ENCODE measurements at places on chromosomes 6 and 20. TPM values are rescaled to one million over a fixed set of nuclear protein-coding genes. Genes with fewer than 3 reads are reported as not detected.

DNA sequence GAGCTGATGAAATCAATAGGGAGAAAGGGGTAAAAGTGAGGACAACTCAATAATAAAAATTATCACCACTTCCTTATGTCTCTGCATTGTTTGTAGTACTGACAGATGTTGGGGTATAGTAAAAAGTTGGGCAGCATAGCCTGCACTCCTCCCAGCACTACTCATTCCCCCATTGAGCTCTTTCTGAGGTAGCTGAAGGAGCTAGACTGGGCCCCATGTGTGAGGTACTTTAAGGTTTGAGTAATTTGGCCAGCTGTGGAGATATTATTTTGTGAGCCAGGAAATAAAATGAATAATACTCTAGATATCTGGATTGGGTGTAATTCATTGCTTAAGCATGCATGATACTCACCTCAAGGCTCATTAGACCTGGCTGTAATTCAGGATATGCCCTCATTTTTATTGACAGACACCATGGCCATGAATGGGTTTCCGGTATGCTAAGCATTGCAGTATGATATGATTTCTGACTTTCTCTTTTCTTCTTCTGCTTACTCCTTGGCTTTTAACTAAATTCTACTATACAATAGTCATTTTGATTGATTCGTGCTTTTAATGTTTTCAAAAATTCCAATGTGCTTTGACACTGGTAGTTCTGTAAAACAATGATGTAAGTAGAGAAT lies 283.9 kb upstream of the RIMS1 start:
- H3K36me3 ChIP-seq = no peaks in the 10 kb centered on the region
- H3K27ac ChIP-seq = no peak overlapping the region
- no peaks in the 10 kb centered on the region for H3K4me1 ChIP-seq
- no peak overlapping the region for H3K4me3 ChIP-seq

DNA sequence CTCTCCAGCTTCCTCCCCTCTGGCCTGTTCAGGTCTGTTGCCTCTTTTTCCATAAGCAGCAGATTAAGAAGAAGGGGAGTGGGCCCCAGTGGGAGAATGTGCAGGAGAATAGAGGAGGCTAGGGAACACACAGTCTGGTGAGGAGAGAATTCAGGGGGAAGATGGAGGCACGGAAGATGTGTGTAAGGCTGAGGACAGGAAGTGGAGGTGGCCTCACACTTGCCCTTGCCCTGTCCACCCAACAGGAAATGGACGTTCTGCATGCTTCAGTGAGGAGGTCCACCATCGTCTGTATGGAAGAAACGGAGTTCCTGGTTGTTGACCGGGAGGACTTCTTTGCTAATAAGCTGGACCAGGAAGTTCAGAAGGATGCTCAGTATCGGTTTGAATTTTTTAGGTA lies 16.0 kb downstream of the CNBD2 start:
- DNase-seq = no peak
- H3K27ac ChIP-seq = no peak overlapping the region
- no peaks in the 10 kb centered on the region for H3K27me3 ChIP-seq
- H3K4me1 ChIP-seq = no peaks in the 10 kb centered on the region

- no peak overlapping the region for H3K4me3 ChIP-seq
- H3K27ac ChIP-seq = no peak overlapping the region
- DNase-seq = no peak
- no peaks in the 10 kb centered on the region for H3K27me3 ChIP-seq
- H3K4me1 ChIP-seq = no peaks in the 10 kb centered on the region
These were observed 127.9 kb downstream of the HDGFL1 start for GRCh38 chr6:22697306-22697705.

The OR2H2 gene
- not detected for total RNA-seq

- peaks cover 7% of the 10 kb centered on the region for H3K4me1 ChIP-seq
- H3K36me3 ChIP-seq = no peaks in the 10 kb centered on the region
- no peaks in the 10 kb centered on the region for H3K27me3 ChIP-seq
- H3K4me3 ChIP-seq = no peak overlapping the region
These were observed 12.0 kb downstream of the ZFP64 start for GRCh38 chr20:52179331-52180179.

DNA sequence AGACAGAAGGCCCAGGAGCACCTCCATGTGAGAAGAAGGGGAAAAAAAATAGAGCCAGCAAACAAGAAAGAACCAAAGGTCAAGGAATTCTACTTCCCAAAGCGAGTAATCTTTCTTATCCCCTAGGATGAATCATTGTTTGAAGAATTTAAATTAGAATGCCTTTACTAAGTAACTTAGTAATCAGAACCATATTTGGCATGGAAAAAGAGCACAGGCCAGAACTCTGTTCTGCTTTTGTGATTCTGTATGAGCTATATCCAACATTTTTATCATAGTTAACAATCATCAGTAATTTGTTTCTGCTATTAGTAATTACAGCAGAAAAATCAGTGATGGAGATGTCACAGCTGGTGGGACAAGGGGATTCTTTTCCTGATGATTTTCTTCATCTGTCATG lies 228.8 kb upstream of the FAM83B start:
- no peak for DNase-seq
- H3K36me3 ChIP-seq = no peaks in the 10 kb centered on the region
- H3K4me3 ChIP-seq = no peak overlapping the region
- no peak overlapping the region for H3K27ac ChIP-seq
- no peaks in the 10 kb centered on the region for H3K4me1 ChIP-seq

The SLC17A3 gene
- total RNA-seq = not detected

DNA sequence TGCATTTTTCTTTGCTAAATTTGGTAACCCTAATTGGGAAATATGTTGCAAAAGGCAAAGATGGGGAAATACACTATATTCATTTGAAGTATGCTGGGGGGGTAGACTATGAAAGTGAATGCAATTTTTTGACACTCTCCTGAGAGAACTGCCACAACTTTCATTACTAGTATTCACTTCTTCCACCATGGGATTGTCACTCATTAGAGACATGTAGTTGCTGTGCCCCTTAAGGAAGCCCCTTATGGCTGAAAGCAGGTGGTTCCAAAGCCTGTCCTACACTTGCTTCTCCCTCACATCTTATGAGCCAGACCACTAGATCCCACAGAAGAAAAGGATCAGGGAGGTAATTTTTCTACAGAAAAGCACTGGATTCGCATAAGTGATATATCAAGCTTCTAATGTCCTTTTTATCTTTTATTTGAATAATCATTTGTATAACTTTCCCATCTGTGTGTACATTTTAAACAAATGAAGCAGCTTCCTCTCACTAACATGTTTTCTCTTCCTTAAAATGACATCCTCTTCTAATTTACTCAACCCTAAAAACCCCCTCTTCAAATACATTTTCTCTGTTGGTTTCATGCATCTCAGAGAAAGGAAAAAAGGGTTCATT lies 83.8 kb downstream of the GCLC start:
- H3K4me3 ChIP-seq = no peak overlapping the region
- H3K4me1 ChIP-seq = peaks cover 18% of the 10 kb centered on the region
- no peaks in the 10 kb centered on the region for H3K27me3 ChIP-seq
- no peaks in the 10 kb centered on the region for H3K36me3 ChIP-seq
- no peak overlapping the region for H3K27ac ChIP-seq

- H3K4me1 ChIP-seq = no peaks in the 10 kb centered on the region
- H3K27me3 ChIP-seq = no peaks in the 10 kb centered on the region
- H3K4me3 ChIP-seq = no peak overlapping the region
- no peak for DNase-seq
These were observed 441.3 kb downstream of the TFAP2B start for GRCh38 chr6:51260003-51260402.

DNA sequence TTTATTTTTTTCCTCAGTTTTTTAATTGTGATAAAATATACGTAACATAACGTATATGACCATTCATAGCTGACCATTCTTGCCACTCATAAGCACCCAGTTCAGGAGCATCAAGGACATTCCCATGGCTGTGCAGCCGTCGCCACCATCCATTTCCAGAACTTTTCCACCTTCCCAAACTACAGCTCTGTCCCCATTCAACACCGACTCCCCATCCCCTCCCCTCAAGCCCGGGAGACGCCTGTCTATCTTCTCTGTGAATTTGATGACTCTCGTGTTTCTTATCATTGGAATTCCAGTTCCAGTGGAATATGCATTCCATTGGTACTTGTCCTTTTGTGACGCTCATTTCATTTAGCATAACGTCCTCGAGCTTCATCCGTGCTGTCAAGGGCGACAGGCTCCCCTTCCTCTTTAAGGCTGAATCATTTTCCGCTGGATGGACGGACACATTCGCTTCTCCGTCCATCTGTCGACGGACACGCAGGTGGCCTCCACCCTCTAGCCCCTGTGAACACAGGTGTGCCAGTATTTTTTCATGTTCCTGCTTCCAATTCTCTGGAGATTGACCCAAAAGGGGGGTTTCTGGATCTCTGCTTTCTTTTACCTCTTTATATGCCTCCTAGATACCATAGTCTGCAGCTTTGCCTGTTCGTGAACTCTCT lies 88.1 kb downstream of the YTHDF1 start:
- no peak for DNase-seq
- no peaks in the 10 kb centered on the region for H3K36me3 ChIP-seq
- no peak overlapping the region for H3K4me3 ChIP-seq
- no peak overlapping the region for H3K27ac ChIP-seq
- no peaks in the 10 kb centered on the region for H3K27me3 ChIP-seq

- peaks cover 11% of the 10 kb centered on the region for H3K4me1 ChIP-seq
- peak overlapping the region; percentile 68 for H3K4me3 ChIP-seq
- H3K27ac ChIP-seq = no peak overlapping the region
- no peak for DNase-seq
- no peaks in the 10 kb centered on the region for H3K36me3 ChIP-seq
These were observed 747 bp upstream of the TXNDC5 start for GRCh38 chr6:7911345-7911725.

GRCh38 chr6:163750431-163751031 lies 336.0 kb downstream of the QKI start:
- DNase-seq = no peak
- no peaks in the 10 kb centered on the region for H3K27me3 ChIP-seq
- no peak overlapping the region for H3K4me3 ChIP-seq

DNA sequence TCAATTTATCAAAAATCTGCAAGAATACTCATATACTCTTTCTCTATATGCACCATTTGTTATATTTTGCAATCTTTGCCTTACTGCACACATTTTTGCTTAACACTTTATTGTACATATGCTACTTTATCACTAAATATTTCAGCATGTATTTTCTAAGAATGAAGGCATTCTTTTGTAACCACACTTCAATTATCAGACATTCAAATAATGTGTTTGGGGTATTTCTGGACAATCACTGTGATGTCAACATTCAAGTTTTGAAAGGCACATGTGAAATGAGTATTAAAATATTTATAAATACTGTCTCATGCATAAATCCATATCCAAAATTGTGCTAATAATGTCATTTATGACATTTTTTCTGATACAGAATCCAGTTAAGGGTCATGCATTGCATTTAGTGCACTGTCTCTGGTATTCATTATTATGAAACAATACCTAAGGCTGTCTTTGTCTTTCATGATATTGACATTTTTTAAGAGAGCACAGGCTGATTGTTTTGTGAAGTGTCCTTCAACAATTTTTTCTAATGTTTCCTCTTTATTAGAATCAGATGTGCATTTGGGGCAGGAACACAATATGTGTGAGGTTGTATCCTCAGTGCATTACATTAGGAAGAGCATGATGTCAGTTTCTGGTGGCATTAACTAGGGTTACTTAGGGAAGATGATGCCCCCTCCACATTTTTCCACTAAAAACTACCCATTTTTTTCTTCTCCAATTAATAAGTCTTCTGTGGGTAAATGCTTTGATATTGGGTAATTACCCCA lies 105.7 kb downstream of the MTFR2 start:
- H3K27me3 ChIP-seq = no peaks in the 10 kb centered on the region
- no peaks in the 10 kb centered on the region for H3K36me3 ChIP-seq
- no peak overlapping the region for H3K27ac ChIP-seq
- no peak for DNase-seq
- no peak overlapping the region for H3K4me3 ChIP-seq
- no peaks in the 10 kb centered on the region for H3K4me1 ChIP-seq

The RNF39 gene
- total RNA-seq = not detected

GRCh38 chr6:111858347-111858746 lies 14.9 kb downstream of the FYN start:
- no peaks in the 10 kb centered on the region for H3K36me3 ChIP-seq
- H3K4me1 ChIP-seq = peaks cover 34% of the 10 kb centered on the region
- no peak overlapping the region for H3K4me3 ChIP-seq
- H3K27ac ChIP-seq = no peak overlapping the region

DNA sequence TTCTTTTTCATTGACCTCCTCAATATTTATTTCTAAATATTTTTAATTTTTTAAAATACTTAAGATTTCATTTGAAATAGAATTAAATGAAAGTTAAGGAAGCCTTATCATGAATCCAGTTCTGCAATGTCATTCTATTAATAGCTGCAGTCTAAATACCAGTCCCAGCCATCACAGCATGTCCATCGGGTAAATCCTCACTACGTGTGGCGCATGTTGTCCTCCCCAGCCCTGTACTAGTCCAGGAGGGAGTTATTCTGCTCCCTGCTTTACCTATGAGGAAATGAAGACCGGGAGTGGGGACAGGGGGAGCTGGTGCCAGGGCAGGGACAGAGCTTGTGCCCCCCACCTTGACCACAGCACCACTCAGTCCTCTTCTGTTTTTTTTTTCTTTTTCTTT lies 125.1 kb upstream of the QKI start:
- DNase-seq = no peak
- no peak overlapping the region for H3K4me3 ChIP-seq
- H3K4me1 ChIP-seq = no peaks in the 10 kb centered on the region
- H3K27ac ChIP-seq = no peak overlapping the region
- no peaks in the 10 kb centered on the region for H3K27me3 ChIP-seq

DNA sequence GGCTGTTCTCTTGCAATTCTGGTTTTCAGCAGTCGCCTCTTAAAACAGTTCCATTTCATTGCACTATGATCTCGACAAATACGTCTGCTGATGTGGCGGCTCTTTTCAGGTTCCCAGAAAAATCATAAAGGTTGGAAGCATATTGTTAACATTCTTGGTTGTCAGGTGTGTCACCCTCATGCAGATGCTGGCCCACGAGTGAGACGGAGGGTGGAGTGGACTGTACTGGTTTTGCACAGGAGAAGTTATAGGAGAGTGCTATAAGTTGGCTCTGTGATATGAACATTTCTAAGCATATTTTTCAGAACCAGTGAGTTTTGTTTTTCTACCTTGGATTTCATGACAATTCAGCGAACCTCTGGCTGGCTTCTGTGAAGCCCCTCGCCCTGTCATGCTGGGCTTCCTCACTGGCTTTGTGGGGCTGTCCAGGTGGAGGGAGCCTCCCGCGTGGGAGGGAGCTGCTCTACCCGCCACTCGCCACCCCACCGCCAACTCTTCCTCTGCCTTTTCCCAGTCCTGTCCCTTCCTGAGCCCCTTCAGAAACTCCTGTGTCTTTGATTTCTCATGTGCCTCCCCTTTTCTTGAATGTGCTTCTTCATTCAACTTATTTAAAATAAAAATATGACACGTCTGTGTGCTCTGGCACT lies 10.6 kb downstream of the IRF4 start:
- no peak overlapping the region for H3K4me3 ChIP-seq
- no peaks in the 10 kb centered on the region for H3K4me1 ChIP-seq
- no peak overlapping the region for H3K27ac ChIP-seq
- DNase-seq = no peak

DNA sequence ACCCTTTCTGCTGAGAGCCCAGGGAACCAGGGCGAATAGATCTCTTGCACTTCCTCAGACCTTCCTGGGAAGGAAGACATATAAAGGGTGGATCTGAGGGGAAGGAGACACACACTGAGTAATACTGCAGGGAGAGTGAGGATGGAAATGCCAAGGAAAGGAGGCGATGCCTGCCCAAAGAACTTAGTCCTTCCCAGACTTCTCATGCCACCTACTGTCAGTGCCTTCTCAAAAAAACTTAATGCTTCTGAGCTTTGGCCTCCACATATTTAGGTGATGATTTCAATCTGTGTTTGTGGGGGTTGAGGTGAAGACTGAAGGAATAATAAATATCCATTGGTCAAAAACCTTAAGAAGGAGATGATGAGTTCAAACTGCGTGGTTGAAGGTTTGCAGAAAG lies 9.7 kb downstream of the BTN3A1 start:
- no peak for DNase-seq
- H3K36me3 ChIP-seq = no peaks in the 10 kb centered on the region
- H3K4me3 ChIP-seq = no peak overlapping the region
- H3K4me1 ChIP-seq = no peaks in the 10 kb centered on the region
- H3K27me3 ChIP-seq = no peaks in the 10 kb centered on the region
- H3K27ac ChIP-seq = no peak overlapping the region

Measured in thyroid gland (tissue), 4 donors.